ENCODE measurements at places on chromosomes 6 and 20. TPM values are rescaled to one million over a fixed set of nuclear protein-coding genes. Genes with fewer than 3 reads are reported as not detected.

TINAG gene
- not detected for total RNA-seq

VIP gene
- 1.5 TPM for total RNA-seq

GDAP1L1 gene
- not detected for total RNA-seq

- no peak for DNase-seq
Measured at GRCh38 chr20:4869290-4870193, 131.8 kb downstream of the SLC23A2 start.

DNA sequence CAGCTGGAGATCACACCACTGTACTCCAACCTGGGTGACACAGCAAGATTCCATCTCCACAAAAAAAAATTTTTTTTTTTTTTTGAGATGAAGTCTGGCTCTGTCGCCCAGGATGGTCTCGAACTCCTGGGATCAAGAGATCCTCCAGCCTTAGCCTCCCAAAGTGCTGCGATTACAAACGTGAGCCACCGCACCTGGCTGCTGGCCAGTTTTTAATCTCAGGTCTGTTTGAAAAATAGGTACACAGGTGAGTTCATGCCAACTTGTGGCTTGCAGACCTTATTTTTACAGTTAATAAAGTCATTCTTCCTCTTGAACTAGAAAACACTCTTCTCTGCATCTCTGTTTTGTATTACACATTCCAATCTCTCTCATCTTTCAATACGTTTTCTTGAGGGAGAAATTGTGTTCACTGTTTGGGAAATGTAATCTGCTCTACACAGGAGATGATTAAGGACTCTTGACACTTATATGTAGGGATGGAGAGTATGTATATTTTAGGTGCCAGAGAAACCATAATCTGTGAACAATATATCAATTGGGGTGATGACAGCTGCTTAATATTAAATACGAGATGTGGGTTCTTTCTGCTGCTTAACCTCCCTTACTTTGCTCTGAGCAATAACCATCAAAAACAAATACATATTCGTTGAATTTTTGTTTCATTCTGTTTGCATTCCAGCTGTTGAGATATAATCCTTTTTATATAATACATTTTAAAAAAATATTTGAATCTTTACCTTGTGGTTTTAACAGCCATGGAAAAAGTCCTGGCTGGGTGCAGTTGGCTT lies 17.7 kb upstream of the RIPOR3 start:
- no peak for DNase-seq

DNA sequence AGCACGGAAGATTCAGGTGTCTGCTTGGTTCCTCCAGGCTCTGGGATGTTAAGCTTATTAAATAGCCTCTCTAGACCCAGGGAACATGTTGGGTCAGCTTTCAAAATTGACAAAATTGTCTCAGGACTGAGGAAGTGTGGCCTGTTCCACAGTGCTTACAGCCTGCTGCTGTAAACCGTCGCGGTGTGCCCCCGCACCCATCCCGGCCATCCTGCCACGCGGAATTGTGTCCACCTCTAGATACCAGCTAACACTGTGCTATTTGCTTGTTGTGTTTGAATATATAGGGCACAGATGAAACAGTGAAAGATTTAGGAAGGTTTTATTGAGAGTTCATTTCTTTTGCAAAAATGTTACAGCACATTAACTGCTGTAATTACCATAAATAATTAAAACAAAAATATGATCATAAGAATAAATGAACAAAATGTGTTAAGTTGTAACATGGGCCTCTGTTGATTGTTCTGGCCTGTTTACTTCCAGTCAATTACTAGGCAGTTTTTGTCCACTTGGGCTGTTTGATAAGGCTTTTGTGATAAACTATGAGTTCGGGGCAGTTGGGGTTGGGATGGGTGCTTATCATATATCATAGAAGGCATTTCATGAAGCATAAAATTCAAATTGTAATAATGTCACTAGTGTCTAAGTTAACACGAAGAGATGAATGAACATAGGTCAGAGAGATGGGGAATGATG lies 77.4 kb downstream of the ARID1B start:
- DNase-seq, result no peak

DNA sequence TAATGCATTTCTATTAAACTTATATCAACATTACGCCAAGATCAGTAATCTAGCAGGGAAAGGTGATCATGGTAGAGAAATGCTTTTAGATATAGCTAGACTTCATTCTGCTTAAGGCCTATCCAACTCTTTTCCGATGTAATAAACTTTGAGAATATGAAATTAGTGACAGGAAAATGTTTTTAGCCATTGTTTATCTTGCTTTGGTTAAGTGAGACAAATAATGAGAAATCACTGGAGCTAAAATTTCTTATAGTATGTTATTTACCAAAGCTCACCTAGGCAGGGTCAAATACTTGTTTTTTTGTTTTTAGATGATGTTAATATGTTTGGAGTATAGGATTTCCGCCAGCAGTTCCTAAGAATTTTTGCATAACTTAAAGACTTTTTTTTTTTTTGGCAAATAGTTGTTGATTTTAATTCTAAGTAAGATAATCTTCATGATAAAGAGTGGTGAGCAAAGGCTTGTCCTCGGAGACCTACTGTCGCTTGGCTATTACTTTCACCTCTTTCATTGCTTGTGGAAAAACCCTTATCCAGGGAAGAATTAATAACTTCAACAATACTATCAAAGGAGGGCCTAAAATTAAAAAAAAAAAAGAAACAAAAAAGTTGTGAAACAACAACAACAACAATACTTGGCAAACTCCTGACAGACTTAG lies 98.3 kb downstream of the SOX4 start:
- no peak for DNase-seq

DNA sequence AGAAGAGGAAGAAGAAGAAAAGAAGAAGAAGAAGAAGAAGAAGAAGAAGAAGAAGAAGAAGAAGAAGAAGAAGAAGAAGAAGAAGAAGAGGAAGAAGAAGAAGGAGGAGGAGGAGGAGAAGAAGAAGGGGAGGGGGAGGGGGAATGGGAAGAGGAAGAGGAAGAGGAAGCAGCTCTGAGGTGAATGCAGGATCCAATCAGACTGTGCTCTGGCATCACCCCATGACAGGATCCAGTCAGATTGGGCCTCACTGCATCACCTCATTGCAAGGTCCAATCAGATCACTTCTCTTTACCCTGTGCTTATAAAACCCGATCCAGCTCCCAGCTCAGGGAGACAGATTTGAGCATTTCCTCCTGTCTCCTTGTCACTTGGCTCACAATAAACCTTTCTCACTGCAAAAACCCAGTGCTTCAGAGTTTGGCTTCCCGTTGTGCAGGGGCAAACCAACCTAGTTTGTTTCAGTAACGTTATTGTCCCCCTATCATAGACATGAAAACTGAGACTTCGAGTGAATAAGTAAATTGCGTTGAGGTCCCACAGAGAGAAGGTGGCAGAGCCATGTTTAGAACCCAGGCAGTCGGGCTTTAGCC lies 28.6 kb upstream of the YWHAB start:
- no peak for DNase-seq

GRCh38 chr6:155813548-155813947 lies 357.9 kb upstream of the NOX3 start:
- DNase-seq, result no peak

- DNase-seq, result no peak
Measured at GRCh38 chr6:6588064-6588923, at the start of gene LY86. LY86 (plus strand) TSS chr6:6588720; CDS start chr6:6588735, 15 bp downstream.

DNA sequence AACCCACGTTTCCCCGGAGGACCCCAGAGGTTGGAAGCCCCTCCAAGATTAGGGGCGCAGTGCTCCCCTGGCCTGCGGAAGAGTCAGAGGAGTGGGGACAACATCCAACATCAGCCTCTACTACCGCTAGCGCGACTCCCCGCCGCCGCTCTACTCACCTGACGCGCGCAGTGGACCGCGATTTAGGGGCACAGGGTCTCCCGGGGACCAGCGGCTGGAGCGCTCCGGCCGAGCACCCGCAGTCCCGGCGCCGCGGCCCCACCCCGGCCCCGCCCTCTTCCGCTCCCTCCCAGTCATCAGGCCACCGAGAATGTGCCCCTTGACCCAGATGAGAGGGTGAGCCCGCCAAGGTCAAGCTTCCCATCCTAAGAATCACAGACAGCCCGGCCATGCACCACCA lies at the start of gene ZFP57:
Gene ZFP57, minus strand, starts transcription at position 249 of the 400 bp plus-strand sequence. CDS start 4,149 bp downstream, outside the sequence.
- no peak for DNase-seq

DNA sequence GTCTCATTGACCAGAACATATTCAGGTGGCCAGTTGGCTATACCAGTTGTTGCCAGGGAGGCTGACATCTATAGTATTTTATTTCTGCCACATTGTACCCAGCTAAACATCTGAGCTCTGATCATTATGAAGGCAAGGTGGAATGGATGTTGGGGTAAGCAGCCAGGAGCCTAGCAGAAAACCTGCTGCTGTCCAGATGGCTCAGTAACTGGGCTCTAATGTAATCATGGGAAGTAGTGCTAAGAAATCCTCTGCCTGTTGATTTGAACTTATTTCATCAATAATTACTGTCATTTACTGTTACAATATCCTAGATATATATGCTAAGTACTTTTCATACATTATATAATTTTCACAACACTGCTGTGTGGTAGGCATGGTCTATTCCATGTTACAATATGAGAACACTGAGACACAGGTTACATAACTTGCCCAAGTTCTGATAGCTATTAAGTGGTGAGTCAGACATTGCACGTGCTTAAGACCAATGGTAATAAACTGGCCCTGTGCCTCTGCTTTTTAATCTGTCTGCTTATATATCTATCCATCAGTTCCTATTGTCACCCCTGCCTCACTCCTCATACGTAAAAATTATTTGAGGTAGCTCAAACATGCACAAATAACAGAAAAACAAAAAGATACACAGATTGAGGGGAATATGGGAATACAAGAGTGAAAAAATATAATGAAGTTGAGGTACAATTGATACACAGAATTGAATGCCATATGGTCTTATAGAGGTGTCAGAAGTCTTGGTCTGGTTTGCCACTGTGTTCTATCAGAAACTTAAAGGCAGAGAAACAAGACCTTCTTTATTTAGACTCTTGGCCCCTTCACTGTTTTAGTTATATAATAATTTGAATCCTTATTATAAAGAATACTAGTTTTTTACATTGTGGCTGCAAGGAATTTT lies 25.2 kb downstream of the TBPL1 start:
- no peak for DNase-seq

GRCh38 chr6:167474171-167474570 lies 149.3 kb downstream of the TTLL2 start:
- DNase-seq, result no peak

- DNase-seq, result no peak
Measured at GRCh38 chr20:22055981-22056380, 350.5 kb downstream of the PAX1 start.

Data from lower lobe of right lung (tissue), 2 donors.